SK-N-DZ (cell line): ENCODE measurements at places on chromosomes 13 and 19.

GRCh38 chr19:42099336-42099925, 23.5 kb downstream of the ZNF574 start:
- DNase-seq = no peak

GRCh38 chr19:17688853-17689595, 870 bp upstream of the UNC13A start:
- no peak for DNase-seq

DNA sequence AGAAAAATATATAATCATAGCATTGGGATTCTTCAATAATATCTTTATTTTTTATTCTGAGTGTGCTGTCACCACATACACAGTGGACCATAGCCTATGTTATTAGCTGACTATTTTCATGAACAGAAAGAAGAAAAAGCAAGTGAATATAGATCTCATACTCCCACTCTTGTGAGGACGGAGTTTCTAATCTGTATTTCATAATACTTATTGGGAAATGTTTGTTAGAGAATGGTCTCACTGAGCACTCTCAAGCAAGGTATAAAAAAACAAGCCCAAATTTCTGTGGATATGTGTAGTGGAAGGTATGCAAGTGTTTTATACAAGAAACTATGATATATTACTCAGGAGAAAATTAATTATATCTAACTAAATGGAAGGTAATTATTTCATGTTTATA, 1218.1 kb downstream of the SLITRK1 start:
- DNase-seq = no peak

- DNase-seq = no peak
Measured at GRCh38 chr13:47420568-47420967, 523.7 kb upstream of the HTR2A start.

DNA sequence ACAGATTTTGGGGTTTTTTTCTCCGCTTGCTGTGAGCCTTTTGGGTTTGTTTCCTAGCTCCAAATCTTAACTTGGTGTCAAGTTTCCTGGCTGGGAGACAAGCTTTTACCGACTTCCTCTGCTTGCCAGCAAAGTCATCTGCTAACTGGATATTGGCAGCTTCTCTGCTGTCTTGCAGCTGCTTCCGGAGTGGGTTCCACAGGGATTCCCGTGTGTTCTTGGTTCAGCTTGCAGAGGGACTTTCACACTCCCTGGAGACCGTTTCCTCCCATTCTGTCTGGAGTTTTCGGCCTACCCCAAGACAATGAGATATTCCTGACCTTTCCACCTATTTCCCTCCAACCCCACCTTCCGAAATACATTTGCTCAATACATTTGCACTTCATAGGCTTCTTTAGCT, 2.2 kb upstream of the COLGALT1 start:
- no peak for DNase-seq
